GM23338 (cell line): ENCODE measurements at places on chromosomes 5 and 9. TPM values are rescaled to one million over a fixed set of nuclear protein-coding genes. Genes with fewer than 3 reads are reported as not detected.

DNA sequence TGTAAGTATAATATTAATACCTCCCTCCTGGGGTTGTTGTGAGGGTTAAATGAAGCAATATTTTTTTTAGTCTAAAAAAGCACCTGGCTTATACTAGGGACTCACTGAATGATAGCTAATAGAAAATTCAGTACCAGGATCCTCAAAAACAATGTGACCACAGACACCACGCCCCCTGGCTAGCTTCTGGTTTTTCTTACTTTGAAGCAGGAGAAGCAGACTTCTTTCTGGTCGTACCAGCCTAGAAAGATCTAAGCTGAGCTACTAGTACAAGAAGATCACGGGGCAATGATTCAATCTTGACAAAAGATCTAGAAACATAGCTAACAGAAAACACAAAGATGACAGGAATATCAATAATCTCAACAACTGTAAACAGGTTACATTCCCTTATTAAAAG, 218.5 kb upstream of the SLC30A5 start:
- no peak for DNase-seq
- no peaks in the 10 kb centered on the region for H3K27me3 ChIP-seq
- no peaks in the 10 kb centered on the region for H3K36me3 ChIP-seq
- H3K27ac ChIP-seq, result no peak overlapping the region
- H3K4me1 ChIP-seq, result no peaks in the 10 kb centered on the region

The SPATA31D4 gene
- not detected in 2 replicates for total RNA-seq

GRCh38 chr5:102306121-102306520, 10.0 kb upstream of the SLCO4C1 start:
- DNase-seq, result no peak
- H3K4me1 ChIP-seq, result no peaks in the 10 kb centered on the region
- no peaks in the 10 kb centered on the region for H3K27me3 ChIP-seq
- no peak overlapping the region for H3K4me3 ChIP-seq

- no peak overlapping the region for H3K4me3 ChIP-seq
- no peak for DNase-seq
- peaks cover 10% of the 10 kb centered on the region; the same call in 1 of the 2 replicates for H3K27me3 ChIP-seq
Measured at GRCh38 chr9:35842795-35843194, 13.8 kb downstream of the TMEM8B start.

GRCh38 chr5:116396476-116397099, 178.0 kb downstream of the SEMA6A start:
- H3K27ac ChIP-seq, result no peak overlapping the region
- H3K4me3 ChIP-seq, result no peak overlapping the region
- no peaks in the 10 kb centered on the region for H3K27me3 ChIP-seq
- no peaks in the 10 kb centered on the region for H3K36me3 ChIP-seq
- H3K4me1 ChIP-seq, result no peaks in the 10 kb centered on the region
- DNase-seq, result no peak

GRCh38 chr5:170631466-170632195, 127.8 kb downstream of the KCNIP1 start:
- peaks cover 25% of the 10 kb centered on the region for H3K4me1 ChIP-seq
- H3K4me3 ChIP-seq, result peak overlapping the region; percentile 80; the same call in 1 of the 2 replicates
- H3K27ac ChIP-seq, result 0 out of 2 replicates have a peak overlapping the region, but pooled peaks have one; percentile 57
- H3K36me3 ChIP-seq, result no peaks in the 10 kb centered on the region

- no peak overlapping the region for H3K27ac ChIP-seq
- H3K4me3 ChIP-seq, result no peak overlapping the region
- DNase-seq, result no peak
- no peaks in the 10 kb centered on the region for H3K36me3 ChIP-seq
- peaks cover 4% of the 10 kb centered on the region; the same call in 1 of the 2 replicates for H3K4me1 ChIP-seq
- no peaks in the 10 kb centered on the region for H3K27me3 ChIP-seq
Measured at GRCh38 chr9:136564379-136564988, 18.6 kb upstream of the NOTCH1 start.

- H3K4me3 ChIP-seq, result no peak overlapping the region
- DNase-seq, result no peak
- peaks cover 20% of the 10 kb centered on the region; the same call in 1 of the 2 replicates for H3K36me3 ChIP-seq
- peaks cover 4% of the 10 kb centered on the region for H3K4me1 ChIP-seq
- H3K27ac ChIP-seq, result no peak overlapping the region
Measured at GRCh38 chr5:458547-459353, 15.8 kb downstream of the EXOC3 start.

The DIPK1B gene
- total RNA-seq, result 47.2 and 60.0 TPM in 2 replicates

- H3K27me3 ChIP-seq, result no peaks in the 10 kb centered on the region
- H3K4me1 ChIP-seq, result peaks cover 21% of the 10 kb centered on the region
- H3K4me3 ChIP-seq, result no peak overlapping the region
- H3K27ac ChIP-seq, result no peak overlapping the region
- peak; percentile 16 for DNase-seq
- H3K36me3 ChIP-seq, result no peaks in the 10 kb centered on the region
Measured at GRCh38 chr9:115596021-115596745, 478.2 kb upstream of the TNC start.

The TAF11L5 gene
- not detected in 2 replicates for total RNA-seq

- peak overlapping the region; percentile 51; the same call in 1 of the 2 replicates for H3K27ac ChIP-seq
- H3K4me3 ChIP-seq, result no peak overlapping the region
- H3K27me3 ChIP-seq, result no peaks in the 10 kb centered on the region
- H3K4me1 ChIP-seq, result peaks cover 27% of the 10 kb centered on the region
Measured at GRCh38 chr5:145158730-145159129, 676.4 kb downstream of the PRELID2 start.

The CER1 gene
- 2.4 and 4.4 TPM in 2 replicates for total RNA-seq
